ENCODE measurements at places on chromosomes 13 and 19.

GRCh38 chr19:35249146-35249847, 495 bp downstream of the LSR start:
- DNase-seq, result no peak

GRCh38 chr13:20514866-20515265, 10.8 kb downstream of the CRYL1 start:
- DNase-seq, result no peak

- DNase-seq, result no peak
Observed at GRCh38 chr13:50760751-50761150, 82.7 kb downstream of the DLEU7 start.

DNA sequence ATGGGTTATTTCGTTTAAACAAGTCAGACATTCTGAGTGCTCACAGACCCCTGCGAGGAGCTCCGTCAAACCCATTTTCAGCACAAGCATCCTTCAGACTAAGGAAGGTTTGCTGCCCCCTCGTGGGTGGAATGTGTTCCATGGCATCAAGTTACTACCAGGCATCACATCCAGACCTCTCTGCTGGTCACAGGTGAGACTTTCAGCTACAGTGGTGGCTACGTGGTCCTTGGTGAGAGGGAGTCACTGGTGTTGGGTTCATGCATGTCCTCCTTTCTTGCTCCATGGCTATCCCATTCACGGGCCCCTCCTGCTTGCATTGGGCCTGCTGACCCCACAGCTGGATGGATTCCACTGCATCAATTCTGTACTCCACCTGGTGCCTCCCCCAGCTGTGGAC, 9.1 kb upstream of the LILRB5 start:
- peak; percentile 46 for DNase-seq

DNA sequence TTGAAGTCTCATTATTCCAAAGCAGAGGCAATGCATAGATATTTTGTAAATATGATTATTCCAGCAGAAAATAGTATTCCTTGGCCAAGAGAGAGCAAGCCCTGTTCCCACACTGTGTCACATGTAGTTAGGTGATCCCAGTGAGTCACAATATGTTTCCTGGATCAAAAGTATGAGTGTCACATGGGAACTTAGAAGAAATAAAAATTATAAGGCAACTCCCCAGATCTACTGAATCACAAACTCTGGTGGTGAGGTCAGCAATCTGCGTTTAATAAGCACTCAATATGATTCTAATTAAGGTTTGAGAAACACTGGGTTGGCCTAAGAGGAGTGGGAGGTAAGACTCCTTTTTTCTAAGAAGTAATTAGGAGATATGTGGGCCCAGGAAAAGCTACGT, 1504.5 kb upstream of the PCDH20 start:
- DNase-seq, result no peak

GRCh38 chr19:39146091-39146490, 20.5 kb downstream of the PAK4 start:
- DNase-seq, result no peak
